ENCODE measurements at places on chromosomes 2 and 18. TPM values are rescaled to one million over a fixed set of nuclear protein-coding genes. Genes with fewer than 3 reads are reported as not detected.
A peak's percentile ranks its signal among the peaks of the same experiment; 100 is the strongest.

GRCh38 chr2:178870703-178871102, 63.5 kb upstream of the TTN start:
- H3K4me1 ChIP-seq = no peaks in the 10 kb centered on the region
- H3K27me3 ChIP-seq = no peaks in the 10 kb centered on the region
- no peak overlapping the region for H3K4me3 ChIP-seq

DNA sequence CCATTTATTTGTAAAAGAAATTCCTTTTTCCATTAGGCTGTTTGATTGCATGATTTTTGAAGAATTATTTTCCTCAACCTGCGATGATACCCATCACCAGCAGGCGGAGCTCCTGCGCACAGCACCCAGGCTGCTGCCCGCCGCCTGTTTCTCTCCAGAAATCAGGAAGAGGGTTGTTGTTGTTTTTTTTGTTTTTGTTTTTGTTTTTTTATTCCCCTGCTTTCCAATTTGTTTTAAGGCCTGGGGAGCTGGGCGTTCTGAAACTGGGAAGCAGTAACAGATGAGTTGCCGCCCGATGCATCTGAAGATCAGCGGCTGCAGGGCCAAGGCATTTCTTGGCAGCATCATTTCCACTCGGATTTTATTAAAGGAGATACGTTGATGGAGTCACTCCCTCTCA, 132.1 kb downstream of the MBP start:
- H3K4me3 ChIP-seq = peak overlapping the region; percentile 27
- DNase-seq = peak; percentile 52
- no peaks in the 10 kb centered on the region for H3K36me3 ChIP-seq

DNA sequence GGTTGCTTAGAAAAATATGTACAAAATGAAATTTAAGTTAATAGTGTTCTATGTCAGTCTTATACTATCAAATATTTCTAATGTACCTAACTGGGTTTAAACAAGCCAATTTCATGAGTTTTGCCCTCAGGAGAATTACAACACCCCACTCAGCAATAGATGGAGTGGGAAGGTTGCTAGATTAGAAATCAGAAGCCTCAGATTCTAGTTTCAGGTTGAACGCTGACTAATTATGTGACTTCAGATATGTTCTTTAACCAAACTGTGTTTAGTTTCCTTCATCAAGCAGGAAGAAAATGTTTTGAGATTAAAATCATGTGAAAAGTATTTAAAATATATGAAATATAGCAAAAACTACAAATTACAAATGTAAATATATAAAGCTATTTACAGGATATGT, 133.8 kb upstream of the KCNH7 start:
- no peaks in the 10 kb centered on the region for H3K27me3 ChIP-seq
- no peaks in the 10 kb centered on the region for H3K4me1 ChIP-seq
- H3K27ac ChIP-seq = no peak overlapping the region
- H3K4me3 ChIP-seq = no peak overlapping the region
- no peak for DNase-seq
- no peaks in the 10 kb centered on the region for H3K36me3 ChIP-seq

GRCh38 chr2:238362626-238363025, 42.3 kb downstream of the TRAF3IP1 start:
- no peak for DNase-seq
- no peaks in the 10 kb centered on the region for H3K27me3 ChIP-seq
- H3K27ac ChIP-seq = no peak overlapping the region
- no peak overlapping the region for H3K4me3 ChIP-seq
- H3K36me3 ChIP-seq = no peaks in the 10 kb centered on the region
- no peaks in the 10 kb centered on the region for H3K4me1 ChIP-seq

- no peak overlapping the region for H3K4me3 ChIP-seq
- no peaks in the 10 kb centered on the region for H3K4me1 ChIP-seq
- no peak overlapping the region for H3K27ac ChIP-seq
Observed at GRCh38 chr2:28088970-28089369, 198.4 kb downstream of the BABAM2 start.

GRCh38 chr2:208552943-208553342, 146.4 kb downstream of the PTH2R start:
- H3K27ac ChIP-seq = no peak overlapping the region
- no peak overlapping the region for H3K4me3 ChIP-seq
- no peaks in the 10 kb centered on the region for H3K36me3 ChIP-seq

GRCh38 chr2:224272237-224272910, 129.5 kb downstream of the FAM124B start:
- H3K27ac ChIP-seq = no peak overlapping the region

DNA sequence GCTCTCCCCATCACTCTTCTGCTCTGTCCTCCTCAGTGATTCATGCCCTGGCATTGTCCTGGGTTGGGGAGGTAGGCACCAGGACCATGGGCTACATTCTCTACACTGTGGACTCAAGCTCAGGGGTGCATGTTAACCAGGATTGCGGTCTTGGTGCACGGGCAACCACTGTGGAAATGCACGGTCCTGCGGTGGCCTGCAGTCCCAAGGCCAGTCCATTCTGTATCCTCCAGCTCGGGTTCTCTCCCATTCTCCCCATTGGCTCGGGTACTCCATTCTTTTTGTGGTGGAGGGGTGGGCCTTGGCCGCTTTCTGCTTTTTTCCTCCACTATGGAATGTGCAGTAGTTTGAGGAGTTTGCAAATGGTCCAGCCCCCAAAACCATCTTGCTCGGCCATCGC, 215.0 kb upstream of the MYT1L start:
- no peak overlapping the region for H3K27ac ChIP-seq
- no peaks in the 10 kb centered on the region for H3K36me3 ChIP-seq
- no peak overlapping the region for H3K4me3 ChIP-seq
- H3K27me3 ChIP-seq = no peaks in the 10 kb centered on the region

DNA sequence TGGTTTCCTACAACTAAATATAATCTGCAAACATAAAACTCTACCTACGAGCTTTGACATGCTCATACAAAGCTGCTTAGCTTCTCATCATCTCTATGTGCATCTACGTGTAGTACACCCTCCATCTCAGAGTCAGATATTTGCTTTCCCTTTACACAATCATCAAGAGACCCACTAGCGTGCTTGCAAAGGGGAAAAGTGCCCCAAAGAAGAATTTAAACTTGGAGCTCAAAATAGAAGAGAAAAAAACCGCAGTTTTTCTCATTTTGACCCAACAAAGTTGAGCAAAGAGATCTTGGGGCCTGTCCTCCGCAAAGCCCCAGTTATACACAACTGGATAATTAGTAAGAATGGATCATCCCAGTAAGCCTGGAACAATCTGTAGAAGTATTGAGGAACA, 104.1 kb downstream of the PAX3 start:
- no peak overlapping the region for H3K27ac ChIP-seq
- no peaks in the 10 kb centered on the region for H3K27me3 ChIP-seq
- no peak for DNase-seq
- H3K4me3 ChIP-seq = no peak overlapping the region
- H3K4me1 ChIP-seq = no peaks in the 10 kb centered on the region

GRCh38 chr18:58359218-58359617, 269.7 kb downstream of the ALPK2 start:
- H3K27ac ChIP-seq = no peak overlapping the region
- DNase-seq = no peak
- no peaks in the 10 kb centered on the region for H3K27me3 ChIP-seq
- no peaks in the 10 kb centered on the region for H3K36me3 ChIP-seq
- H3K4me3 ChIP-seq = no peak overlapping the region

DNA sequence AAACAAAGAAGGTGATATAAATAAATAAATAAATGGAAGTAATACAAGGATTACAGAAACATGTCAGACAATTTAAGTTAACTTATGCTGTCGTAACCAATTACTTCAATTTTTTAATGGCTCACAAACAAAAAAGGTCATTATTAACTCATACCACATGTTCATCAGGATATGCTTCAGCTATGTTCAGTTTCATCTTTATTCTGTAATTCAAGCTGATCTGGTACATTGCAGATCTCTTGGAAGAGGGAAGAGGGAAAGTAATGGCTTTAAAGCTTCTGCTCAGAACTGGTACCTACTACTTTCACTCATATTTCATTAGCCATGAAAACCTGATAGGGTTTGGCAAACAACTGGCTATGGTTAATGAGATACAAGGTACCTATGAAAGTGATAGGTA, 67.6 kb upstream of the ERBB4 start:
- H3K4me1 ChIP-seq = no peaks in the 10 kb centered on the region
- no peak overlapping the region for H3K27ac ChIP-seq
- no peak for DNase-seq
- no peaks in the 10 kb centered on the region for H3K36me3 ChIP-seq
- H3K27me3 ChIP-seq = no peaks in the 10 kb centered on the region

DNA sequence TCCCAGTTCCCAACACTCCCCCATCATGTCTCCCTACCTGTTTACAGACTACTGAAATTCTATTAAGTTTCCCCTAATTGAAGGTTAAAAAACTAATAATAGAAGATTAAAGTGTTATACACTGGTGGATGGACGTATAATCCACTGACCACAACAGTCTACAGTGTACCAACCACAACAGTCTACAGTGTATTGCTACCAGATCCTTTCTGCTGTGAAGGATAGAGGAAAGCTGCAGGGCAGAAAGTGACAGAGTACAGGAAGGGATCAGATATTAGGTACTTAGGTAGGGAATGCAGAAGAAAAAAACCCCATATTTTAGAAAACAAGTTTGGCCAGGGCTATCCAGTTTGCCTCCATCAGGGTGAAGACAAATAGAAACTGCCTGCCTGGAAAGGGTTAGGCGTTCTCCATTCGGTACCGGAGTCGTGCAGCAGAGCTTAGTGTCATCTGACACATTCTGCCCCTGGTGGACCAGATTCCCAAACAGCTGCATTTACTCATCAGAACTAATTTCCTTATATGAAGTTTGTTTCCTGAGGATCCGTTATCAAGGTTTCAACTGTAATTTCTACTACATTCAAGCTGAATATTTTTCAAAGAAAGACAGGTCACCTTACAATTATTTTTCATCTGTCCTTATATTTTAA, 49.9 kb downstream of the KLF7 start:
- H3K4me1 ChIP-seq = no peaks in the 10 kb centered on the region
- H3K36me3 ChIP-seq = no peaks in the 10 kb centered on the region
- DNase-seq = no peak

DNA sequence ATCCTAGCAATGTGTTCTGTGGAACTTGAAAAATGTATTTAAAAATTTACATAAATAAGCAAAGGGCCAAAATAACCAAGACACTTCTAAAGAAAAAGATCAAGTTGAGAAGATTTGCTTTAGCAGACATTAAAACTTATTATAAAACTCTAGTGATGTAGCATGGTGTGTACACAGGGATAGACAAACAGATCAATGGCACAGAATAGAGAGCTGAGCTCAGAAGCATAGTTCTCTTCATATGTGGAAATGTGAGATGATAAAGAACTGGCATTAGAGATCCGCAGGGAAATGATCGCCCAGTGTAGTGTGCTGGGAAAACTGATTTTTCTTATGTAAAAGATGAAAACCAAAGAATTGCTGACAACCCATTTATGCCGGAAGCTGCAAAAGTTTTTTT, 39.4 kb downstream of the SERPINB8 start:
- no peak overlapping the region for H3K27ac ChIP-seq
- no peak overlapping the region for H3K4me3 ChIP-seq
- H3K36me3 ChIP-seq = no peaks in the 10 kb centered on the region
- no peaks in the 10 kb centered on the region for H3K27me3 ChIP-seq
- DNase-seq = no peak

DNA sequence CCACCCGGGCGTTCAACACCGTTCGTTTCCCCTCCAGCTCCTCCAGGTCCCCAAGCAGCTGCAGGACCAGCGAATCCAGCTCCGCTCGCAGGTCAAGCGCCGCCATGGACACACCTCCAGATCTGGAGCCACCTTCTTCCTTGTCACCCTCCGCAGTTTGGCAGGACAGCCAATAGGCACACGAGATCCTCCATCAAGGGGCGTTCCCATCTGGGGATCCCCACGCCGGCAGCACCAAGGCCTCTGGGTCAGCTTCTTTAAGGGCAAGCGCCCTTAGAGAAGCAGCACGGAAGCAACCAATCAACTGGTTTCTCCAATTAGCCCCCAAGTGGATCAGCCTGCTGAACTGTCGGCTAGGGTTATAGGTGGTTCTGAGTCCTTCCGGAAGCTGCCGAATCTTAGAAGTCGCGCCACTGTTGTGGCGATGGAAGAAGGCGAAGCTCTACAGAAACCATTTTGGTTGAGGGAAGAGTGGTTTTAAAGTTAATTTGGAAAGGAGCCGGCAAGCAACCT, 621 bp upstream of the IMP4 start:
- no peaks in the 10 kb centered on the region for H3K4me1 ChIP-seq
- H3K4me3 ChIP-seq = peak overlapping the region; percentile 73
- H3K36me3 ChIP-seq = peaks cover 10% of the 10 kb centered on the region
- H3K27ac ChIP-seq = peak overlapping the region; percentile 90
- peak; percentile 88 for DNase-seq

- no peaks in the 10 kb centered on the region for H3K36me3 ChIP-seq
- no peaks in the 10 kb centered on the region for H3K27me3 ChIP-seq
- H3K27ac ChIP-seq = peak overlapping the region; percentile 73
- no peak for DNase-seq
- H3K4me3 ChIP-seq = peak overlapping the region; percentile 44
Observed at GRCh38 chr18:23619388-23619881, 33.1 kb upstream of the NPC1 start.

DNA sequence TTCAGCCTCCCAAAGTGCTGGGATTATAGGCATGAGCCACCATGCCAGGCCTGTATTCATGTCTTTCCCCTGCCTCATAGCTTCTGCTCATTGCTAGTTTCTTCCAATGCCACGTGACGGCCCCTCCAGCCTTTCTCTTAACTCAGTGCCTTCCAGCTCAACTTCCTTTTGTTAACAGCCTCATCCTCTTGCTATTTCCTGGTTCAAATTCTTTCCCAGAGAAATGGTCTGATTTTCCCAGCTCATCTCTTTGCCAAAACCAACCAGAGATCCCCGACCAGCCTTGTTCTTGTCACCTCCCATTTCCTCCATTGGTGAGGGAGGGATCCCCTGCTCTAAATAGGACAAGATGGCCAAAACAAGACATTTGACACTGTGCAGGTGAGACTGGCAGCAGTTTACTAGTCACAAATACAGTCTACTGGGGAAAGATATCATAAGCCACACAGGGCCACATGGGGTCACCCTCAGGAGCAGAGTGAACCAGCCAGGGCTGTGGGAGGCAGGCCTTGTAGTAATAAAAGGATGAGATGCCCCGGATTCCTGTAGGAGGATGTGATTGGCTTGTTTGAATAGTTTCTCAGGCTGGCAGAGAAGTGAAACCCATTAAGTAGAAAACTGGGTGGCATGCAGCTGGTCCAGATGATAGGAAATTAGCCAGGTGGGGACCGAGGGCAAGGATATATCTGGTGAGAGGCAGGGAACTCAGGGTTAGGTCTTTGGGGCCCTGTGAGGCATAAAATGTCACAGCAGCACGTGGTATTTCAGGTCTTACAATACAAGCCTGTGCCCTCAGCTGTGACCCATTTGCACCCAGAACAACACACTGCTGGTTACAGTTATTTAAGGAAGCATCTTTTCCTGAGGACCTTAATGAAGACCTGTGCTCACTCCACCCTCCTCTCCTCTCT, 6.4 kb downstream of the CD207 start:
- no peaks in the 10 kb centered on the region for H3K36me3 ChIP-seq
- no peak overlapping the region for H3K4me3 ChIP-seq
- no peaks in the 10 kb centered on the region for H3K4me1 ChIP-seq
- DNase-seq = no peak

- DNase-seq = peak; percentile 92
- no peaks in the 10 kb centered on the region for H3K36me3 ChIP-seq
- H3K27me3 ChIP-seq = no peaks in the 10 kb centered on the region
- no peaks in the 10 kb centered on the region for H3K4me1 ChIP-seq
- H3K4me3 ChIP-seq = peak overlapping the region; percentile 26
Observed at GRCh38 chr2:8525582-8526402, 156.1 kb upstream of the ID2 start.

The SPATA3 gene
- total RNA-seq = not detected

The LYPD6 gene
- 0.16 TPM for total RNA-seq

The FRZB gene
- total RNA-seq = 1.8 TPM

The TMEFF2 gene
- 0.32 TPM for total RNA-seq

The FKBP1B gene
- 7.2 TPM for total RNA-seq

The ALPG gene
- total RNA-seq = not detected

The PSMA8 gene
- total RNA-seq = not detected
